ENCODE measurements at places on chromosomes 12 and 14. TPM values are rescaled to one million over a fixed set of nuclear protein-coding genes. Genes with fewer than 3 reads are reported as not detected.

APOLD1 gene
- 165 TPM for total RNA-seq

BHLHE41 gene
- total RNA-seq = 21.0 TPM

GALNT8 gene
- total RNA-seq = 1.2 TPM

DCN gene
- total RNA-seq = 1,241 TPM

DNAAF2 gene
- 7.5 TPM for total RNA-seq

CDKL1 gene
- 26.2 TPM for total RNA-seq

SRRM4 gene
- not detected for total RNA-seq

A2ML1 gene
- total RNA-seq = not detected

GYS2 gene
- total RNA-seq = 0.10 TPM

USP44 gene
- total RNA-seq = 1.3 TPM

Data from mesenteric fat pad (tissue), 1 donor.